ENCODE measurements at places on chromosomes 1 and 21. TPM values are rescaled to one million over a fixed set of nuclear protein-coding genes. Genes with fewer than 3 reads are reported as not detected.

Gene PCP4L1
- 0.37 TPM for total RNA-seq

Gene CLCC1
- 15.2 TPM for total RNA-seq

Gene TCP10L
- 0.50 TPM for total RNA-seq

Gene VWA5B1
- total RNA-seq, result not detected

Gene CYP4A11
- not detected for total RNA-seq

Gene COL16A1
- 0.47 TPM for total RNA-seq

Gene MX2
- 32.5 TPM for total RNA-seq

DNA sequence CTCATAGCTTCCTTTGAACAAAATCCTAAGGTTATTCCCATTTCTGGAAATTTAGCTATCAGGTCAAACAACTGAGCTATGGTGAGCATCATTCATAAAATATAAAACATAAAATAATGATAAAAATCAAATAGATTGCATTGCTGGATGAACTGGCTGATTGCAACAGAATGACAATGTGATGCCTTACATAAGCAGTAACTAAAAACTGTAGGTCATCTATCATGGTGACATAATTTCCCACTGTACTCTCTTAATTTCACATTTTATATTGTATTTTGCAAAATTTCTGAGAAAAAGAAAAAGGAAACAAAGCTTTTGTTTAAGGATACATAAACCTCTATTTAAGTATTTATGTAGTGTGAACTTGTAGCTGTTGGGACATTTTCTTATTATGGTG, 4.6 kb downstream of the PTGER3 start:
- no peak overlapping the region for H3K27ac ChIP-seq
- H3K4me1 ChIP-seq, result peaks cover 16% of the 10 kb centered on the region
- H3K27me3 ChIP-seq, result peaks cover 54% of the 10 kb centered on the region
- H3K4me3 ChIP-seq, result no peak overlapping the region
- H3K36me3 ChIP-seq, result no peaks in the 10 kb centered on the region

DNA sequence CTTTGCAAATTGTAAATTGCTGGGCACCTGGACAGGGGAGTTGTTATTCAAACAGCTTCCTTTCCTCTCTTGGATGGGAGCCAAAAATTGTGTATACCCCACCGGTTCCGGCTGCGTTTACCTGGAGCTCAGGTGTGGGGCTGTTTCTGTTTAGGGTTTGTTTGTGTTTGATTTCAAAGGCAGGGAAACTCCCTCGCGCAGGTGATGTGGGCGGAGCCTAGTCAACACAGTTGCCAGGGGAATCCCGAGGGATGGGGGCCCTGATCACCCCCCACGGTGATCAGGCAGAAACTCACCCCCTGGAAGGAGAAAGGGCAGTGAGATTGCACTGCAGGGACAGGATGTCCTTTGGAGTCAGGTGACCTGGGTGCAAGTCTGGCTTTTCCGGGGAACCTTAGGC, 28.3 kb downstream of the CDCP2 start:
- no peaks in the 10 kb centered on the region for H3K27me3 ChIP-seq
- no peak overlapping the region for H3K4me3 ChIP-seq
- no peak overlapping the region for H3K27ac ChIP-seq
- H3K4me1 ChIP-seq, result peaks cover 8% of the 10 kb centered on the region
- DNase-seq, result no peak
- H3K36me3 ChIP-seq, result no peaks in the 10 kb centered on the region

- no peak overlapping the region for H3K27ac ChIP-seq
- no peaks in the 10 kb centered on the region for H3K4me1 ChIP-seq
- H3K4me3 ChIP-seq, result no peak overlapping the region
- no peak for DNase-seq
- H3K36me3 ChIP-seq, result no peaks in the 10 kb centered on the region
Measured at GRCh38 chr1:17973694-17974093, 133.9 kb upstream of the IGSF21 start.

GRCh38 chr1:24526940-24527542, 24.4 kb downstream of the RCAN3 start:
- peak overlapping the region; percentile 63 for H3K27ac ChIP-seq
- H3K4me1 ChIP-seq, result peaks cover 70% of the 10 kb centered on the region
- DNase-seq, result peak; percentile 74
- H3K27me3 ChIP-seq, result no peaks in the 10 kb centered on the region

GRCh38 chr1:171245458-171246064, 2.7 kb upstream of the FMO1 start:
- H3K27me3 ChIP-seq, result peaks cover 21% of the 10 kb centered on the region
- H3K27ac ChIP-seq, result no peak overlapping the region
- no peak overlapping the region for H3K4me3 ChIP-seq

DNA sequence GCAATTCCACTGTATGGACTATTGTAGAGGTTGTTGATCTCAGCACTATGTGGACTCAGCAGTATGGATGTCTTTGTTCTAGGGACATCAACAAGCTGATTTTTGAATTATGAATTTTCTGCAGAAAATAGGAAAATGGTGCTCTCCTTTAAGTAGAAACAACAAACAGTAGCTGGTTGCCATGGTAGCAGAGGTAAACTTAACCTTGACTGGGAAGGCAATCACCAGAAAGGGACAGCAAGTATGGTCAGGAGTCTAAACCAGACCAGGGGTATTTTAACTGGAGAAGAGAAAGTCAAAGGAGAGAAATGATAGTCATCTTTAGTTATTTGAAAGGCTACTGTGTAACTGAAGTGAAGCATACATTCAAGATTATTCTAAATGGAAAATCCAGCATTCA, 22.3 kb downstream of the WLS start:
- H3K27ac ChIP-seq, result no peak overlapping the region
- no peak for DNase-seq
- no peak overlapping the region for H3K4me3 ChIP-seq
- H3K36me3 ChIP-seq, result no peaks in the 10 kb centered on the region
- no peaks in the 10 kb centered on the region for H3K4me1 ChIP-seq
- no peaks in the 10 kb centered on the region for H3K27me3 ChIP-seq

GRCh38 chr21:42012344-42012743, 2.2 kb upstream of the ZBTB21 start:
- no peaks in the 10 kb centered on the region for H3K27me3 ChIP-seq
- no peak for DNase-seq
- H3K4me1 ChIP-seq, result peaks cover 13% of the 10 kb centered on the region

DNA sequence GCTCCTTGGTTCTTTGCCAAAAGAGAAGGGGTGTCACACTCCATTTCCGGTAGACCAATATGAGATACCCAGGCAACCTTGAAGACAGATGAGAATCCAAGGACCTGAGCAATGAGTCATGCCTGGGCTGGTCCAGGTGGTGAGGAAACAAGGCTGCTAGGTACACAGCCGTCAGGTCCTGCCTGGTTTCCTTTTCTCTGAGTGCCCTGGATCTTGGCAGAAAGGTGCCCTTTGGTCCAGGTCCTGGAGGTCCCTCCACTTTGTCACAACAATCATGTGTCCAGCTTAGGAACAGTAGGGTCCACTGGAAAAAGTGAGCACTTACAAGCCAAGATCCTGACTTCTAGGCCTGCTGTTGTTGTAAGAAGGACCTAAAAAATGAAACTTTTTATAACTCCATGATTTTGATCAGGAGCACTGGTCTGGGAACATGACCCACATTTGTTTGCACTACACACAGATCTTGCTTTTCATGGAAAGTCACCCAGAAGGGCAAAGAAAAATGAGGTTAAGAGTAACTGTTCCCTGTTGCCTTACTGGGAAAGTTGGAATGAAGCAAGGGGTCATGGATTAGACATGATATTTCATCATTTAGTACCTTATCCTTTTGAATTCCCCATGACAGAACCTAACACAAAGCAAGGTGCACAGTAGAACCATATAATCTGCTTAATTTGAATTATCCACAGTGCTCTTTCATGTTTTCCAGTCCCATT, 94.7 kb downstream of the PAPPA2 start:
- H3K36me3 ChIP-seq, result no peaks in the 10 kb centered on the region
- no peak for DNase-seq
- no peaks in the 10 kb centered on the region for H3K4me1 ChIP-seq
- no peak overlapping the region for H3K27ac ChIP-seq
- no peak overlapping the region for H3K4me3 ChIP-seq

DNA sequence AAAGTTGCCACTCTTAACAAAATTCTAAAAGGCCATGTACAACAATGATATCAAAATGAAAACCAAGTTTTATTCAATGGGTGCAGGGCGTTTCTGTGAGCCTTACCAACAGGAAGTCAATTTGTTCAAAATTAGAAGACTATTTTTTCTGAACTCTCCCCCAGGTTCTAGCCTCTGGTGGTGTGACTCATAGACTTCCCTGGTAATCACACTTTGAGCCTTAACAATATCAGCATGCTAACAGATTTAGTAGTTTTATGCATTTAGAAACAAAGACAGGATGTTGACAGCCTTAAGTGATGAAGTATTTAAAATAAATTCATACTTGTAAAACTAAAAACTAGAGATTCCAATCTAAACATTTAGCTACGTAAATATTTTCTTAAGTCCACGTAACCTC, 88.4 kb downstream of the LRRC8C start:
- peaks cover 93% of the 10 kb centered on the region for H3K4me1 ChIP-seq
- peaks cover 10% of the 10 kb centered on the region for H3K36me3 ChIP-seq
- peak; percentile 43 for DNase-seq
- H3K27ac ChIP-seq, result peak overlapping the region; percentile 81
- no peak overlapping the region for H3K4me3 ChIP-seq

- H3K27me3 ChIP-seq, result no peaks in the 10 kb centered on the region
- peaks cover 35% of the 10 kb centered on the region for H3K4me1 ChIP-seq
- DNase-seq, result peak; percentile 35
Measured at GRCh38 chr1:235022981-235023710, 105.5 kb downstream of the TOMM20 start.

DNA sequence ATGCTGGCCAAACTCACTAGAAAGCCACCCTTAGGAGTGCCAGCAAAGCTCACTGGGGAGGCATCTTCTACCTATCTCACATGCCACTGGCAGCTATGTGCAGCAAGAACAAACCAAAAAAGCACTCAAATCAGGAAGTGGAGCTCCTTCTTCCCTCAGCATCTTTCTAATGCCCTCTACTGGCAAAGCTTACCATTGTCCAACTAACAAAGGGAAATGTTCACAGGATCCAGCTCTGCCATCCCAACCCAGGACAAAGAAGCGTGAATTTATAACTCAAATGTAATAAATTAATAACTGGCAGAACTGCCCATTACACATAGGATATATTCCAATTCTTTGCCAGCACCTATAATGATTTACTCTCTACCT, 38.9 kb downstream of the LEPR start:
- H3K4me3 ChIP-seq, result no peak overlapping the region
- peaks cover 18% of the 10 kb centered on the region for H3K4me1 ChIP-seq

DNA sequence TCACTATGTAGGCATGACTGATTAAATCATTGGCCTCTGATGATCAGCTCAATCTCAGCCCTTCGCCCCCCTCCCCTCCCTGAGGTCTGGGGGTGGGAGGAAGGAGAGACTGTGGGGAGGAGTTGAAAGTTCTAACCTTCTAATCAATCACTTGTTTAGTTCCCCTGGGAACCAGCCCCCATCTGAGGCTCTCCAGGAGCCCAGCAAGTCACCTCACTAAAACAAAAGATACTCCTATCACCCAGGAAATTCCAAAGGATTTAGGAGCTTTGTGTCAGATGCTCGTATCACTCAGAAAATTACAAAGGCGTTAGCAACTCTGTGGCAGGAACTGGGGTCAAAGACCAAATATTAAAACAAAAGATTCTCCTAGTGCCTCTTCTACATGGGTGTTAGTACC, 21.6 kb downstream of the SYF2 start:
- H3K27me3 ChIP-seq, result no peaks in the 10 kb centered on the region
- no peaks in the 10 kb centered on the region for H3K4me1 ChIP-seq
- H3K4me3 ChIP-seq, result no peak overlapping the region
- H3K27ac ChIP-seq, result no peak overlapping the region

DNA sequence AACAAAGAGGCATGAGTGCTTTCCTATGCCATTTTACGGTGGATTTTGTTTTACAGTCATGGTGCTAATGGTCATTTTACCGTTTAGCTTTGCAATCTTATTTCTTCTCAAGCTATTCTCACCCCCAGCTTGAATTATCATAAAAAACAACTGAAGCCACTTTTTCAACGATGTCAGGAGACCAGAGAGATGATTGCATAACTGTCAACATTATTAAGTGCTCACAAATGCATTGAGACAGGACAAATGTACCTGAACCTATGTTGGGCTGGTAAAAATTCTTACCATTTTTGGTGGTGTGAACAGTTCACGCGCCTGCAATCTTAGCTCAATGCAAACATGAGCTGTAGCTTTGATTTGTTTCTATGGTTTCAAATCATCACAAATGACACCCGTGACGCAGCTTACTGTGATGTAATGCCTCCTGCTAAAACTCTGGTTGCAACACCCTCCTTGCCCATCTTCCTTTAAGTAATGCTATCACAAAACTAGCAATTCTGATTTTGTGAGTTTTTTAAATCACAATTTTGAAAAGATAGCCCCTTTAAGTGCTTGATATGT, 104.4 kb downstream of the UCHL5 start:
- no peaks in the 10 kb centered on the region for H3K4me1 ChIP-seq
- H3K36me3 ChIP-seq, result peaks cover 3% of the 10 kb centered on the region
- no peaks in the 10 kb centered on the region for H3K27me3 ChIP-seq
- H3K4me3 ChIP-seq, result no peak overlapping the region
- DNase-seq, result no peak
- no peak overlapping the region for H3K27ac ChIP-seq

GRCh38 chr1:91783423-91784170, 102.4 kb downstream of the TGFBR3 start:
- no peak overlapping the region for H3K4me3 ChIP-seq
- H3K4me1 ChIP-seq, result peaks cover 4% of the 10 kb centered on the region
- no peak overlapping the region for H3K27ac ChIP-seq
- no peak for DNase-seq
- peaks cover 3% of the 10 kb centered on the region for H3K36me3 ChIP-seq
- H3K27me3 ChIP-seq, result no peaks in the 10 kb centered on the region

DNA sequence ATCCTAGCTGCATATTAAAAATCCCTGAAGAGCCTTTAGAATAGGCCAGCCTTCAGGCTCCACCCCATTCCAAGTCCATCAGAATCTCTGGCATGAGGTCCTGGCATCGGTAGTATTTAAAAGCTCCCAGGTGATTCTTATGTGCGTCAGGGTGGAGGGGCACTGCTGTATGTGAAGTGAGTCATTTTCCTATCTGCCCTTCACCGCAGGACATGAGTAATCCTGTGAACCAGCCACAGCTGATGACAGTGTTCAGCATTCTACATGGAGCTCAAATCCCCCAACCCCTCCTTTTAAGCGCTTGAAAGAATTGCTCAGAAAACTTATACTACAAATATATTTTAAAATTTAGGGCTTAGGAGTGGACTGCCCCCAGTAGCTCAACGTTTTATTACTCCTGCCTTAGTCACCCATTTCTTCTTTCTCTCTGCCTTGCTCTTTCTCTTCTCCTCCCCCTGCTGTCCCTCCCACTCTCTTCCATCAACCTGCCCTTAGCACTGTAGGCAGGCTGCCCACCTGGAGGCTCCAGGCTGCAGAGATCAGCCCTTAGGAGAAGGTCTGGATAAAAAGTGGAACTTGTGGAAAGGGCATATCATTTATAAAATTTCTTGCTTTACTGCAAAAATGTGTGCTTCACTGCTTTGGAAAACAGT, 73.8 kb upstream of the ZNF281 start:
- H3K27me3 ChIP-seq, result peaks cover 24% of the 10 kb centered on the region
- H3K4me1 ChIP-seq, result peaks cover 16% of the 10 kb centered on the region
- no peaks in the 10 kb centered on the region for H3K36me3 ChIP-seq

- no peak overlapping the region for H3K4me3 ChIP-seq
- no peak for DNase-seq
- no peaks in the 10 kb centered on the region for H3K4me1 ChIP-seq
- peaks cover 8% of the 10 kb centered on the region for H3K27me3 ChIP-seq
Measured at GRCh38 chr1:166122873-166123466, 43.8 kb downstream of the FAM78B start.

- peaks cover 8% of the 10 kb centered on the region for H3K36me3 ChIP-seq
- no peak overlapping the region for H3K4me3 ChIP-seq
- H3K27ac ChIP-seq, result no peak overlapping the region
- no peak for DNase-seq
- no peaks in the 10 kb centered on the region for H3K4me1 ChIP-seq
Measured at GRCh38 chr1:10122926-10123325, 87.4 kb upstream of the KIF1B start.
